Activated CD8-positive, alpha-beta T cell treated with anti-CD3 and anti-CD28 coated beads for 36 hours (primary cell): ENCODE measurements at places on chromosomes 5 and 9.
A peak's percentile ranks its signal among the peaks of the same experiment; 100 is the strongest.

GRCh38 chr9:80501635-80502034 is 929.9 kb downstream of the TLE4 start:
- no peak for DNase-seq

GRCh38 chr5:10634050-10634449 is 70.2 kb downstream of the ANKRD33B start:
- no peak for DNase-seq

DNA sequence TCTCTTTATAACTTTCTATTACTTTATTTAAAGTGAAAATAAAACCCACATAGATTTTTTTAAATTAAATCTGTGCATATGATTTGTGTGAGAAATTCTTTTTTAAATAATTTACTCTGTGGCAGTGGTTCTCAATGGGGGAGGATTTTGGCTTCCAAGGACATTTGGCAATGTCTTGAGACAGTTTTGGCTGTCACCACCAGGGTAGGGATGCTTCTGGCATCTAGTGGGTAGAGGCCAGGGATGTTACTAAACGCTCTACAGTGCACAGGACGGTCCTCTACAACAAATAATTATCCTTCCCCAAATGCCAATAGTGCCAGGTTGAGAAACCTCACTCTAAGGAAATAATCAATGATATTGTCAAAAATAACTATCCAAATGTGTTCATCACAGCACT is 177.9 kb upstream of the CCNG1 start:
- no peak for DNase-seq

- DNase-seq, result no peak
Observed at GRCh38 chr9:107667231-107668070, 177.9 kb upstream of the KLF4 start.

GRCh38 chr5:71564895-71565294 is 22.2 kb upstream of the MCCC2 start:
- DNase-seq, result no peak

GRCh38 chr5:57486027-57486602 is 3.5 kb upstream of the ACTBL2 start:
- DNase-seq, result no peak

DNA sequence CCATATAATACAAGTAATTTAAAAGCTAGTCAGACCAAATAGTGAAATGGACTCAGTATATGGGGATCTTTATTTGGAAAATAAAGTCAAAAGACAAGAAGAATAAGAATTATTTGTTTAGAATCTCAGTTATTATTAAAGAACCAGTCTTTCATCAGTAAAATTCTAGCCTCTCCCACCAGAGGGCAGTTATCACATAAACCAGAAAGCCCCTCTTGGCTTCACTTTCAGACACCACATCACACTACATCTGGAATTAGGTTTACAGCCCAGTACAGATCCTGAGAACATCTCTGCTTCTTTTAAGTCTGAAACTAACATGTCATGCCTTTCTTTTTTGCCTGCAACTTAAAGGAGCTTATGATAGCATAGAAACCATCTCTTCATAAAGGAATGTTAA is 12.2 kb upstream of the HSPB3 start:
- no peak for DNase-seq

DNA sequence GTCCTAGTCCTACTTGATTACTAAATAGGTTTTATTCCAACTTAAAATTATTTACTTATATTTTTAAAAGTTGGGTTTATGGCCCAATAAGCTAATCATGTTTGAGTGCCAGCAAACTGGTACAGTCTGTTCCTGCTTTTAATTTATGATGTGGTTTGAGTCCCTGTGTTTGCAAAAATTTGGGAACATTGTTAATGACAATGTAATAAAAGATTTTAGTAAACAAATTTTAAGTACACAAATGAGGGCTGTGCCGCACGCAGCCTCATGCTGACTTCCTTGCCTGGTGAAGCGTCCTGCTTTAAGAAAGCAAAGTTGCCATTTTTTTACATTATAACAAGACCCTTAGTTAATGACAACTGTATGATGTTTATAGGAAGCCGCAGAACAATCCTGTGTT is 96.8 kb upstream of the MAP1B start:
- DNase-seq, result no peak

DNA sequence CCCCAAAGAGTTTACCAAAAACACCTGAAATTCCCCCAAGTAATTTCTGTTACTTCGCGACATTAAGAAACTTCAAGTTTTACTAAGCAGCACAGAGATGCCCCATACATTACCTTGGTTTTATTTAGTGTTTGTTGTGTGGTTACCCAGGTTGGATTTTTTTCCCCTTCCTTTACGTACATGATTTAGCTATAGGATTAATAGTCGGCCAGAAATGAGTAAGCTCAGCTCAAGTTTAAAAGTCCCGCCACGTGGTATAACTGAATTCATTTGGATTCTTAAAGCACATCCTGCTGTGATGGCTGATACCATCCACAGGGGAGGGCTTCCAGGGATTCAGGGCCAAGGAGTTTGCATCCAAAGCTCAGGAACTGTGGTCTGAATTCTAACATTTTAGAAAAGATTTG is 75.9 kb downstream of the DAP start:
- no peak for DNase-seq

GRCh38 chr9:121815546-121816448 is 164.4 kb downstream of the DAB2IP start:
- no peak for DNase-seq

DNA sequence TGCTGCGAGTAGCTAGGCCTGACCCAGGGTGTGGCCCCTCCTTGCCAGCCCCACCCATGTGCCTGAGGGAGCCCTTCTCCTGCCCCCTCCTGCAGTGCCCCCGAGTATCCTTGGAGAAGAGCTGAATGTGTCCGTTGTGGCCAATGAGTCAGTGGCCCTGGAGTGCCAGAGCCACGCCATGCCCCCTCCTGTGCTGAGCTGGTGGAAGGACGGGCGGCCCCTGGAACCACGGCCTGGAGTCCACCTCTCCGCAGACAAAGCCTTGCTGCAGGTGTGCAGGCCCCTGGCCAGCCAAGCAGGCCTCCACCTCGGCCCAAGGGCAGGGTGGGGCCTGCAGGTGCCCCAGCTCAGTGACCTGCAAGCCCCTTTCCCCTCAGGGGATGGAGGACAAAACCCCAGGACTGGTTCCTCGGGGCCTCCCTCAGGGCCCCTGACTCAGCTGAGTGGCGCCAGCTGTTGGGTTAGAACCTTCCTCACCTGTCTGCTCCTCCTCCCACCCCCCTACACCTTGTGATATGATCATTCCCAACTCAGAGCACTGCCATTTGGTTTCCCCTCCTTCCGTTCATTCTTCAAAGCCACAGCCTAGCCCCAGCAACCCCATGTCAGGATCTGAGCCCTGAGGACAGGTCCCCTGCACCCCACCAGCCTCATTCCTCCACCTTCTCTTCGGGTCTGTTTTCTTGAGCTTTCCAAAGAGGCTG is 80.0 kb upstream of the ASS1 start:
- no peak for DNase-seq

DNA sequence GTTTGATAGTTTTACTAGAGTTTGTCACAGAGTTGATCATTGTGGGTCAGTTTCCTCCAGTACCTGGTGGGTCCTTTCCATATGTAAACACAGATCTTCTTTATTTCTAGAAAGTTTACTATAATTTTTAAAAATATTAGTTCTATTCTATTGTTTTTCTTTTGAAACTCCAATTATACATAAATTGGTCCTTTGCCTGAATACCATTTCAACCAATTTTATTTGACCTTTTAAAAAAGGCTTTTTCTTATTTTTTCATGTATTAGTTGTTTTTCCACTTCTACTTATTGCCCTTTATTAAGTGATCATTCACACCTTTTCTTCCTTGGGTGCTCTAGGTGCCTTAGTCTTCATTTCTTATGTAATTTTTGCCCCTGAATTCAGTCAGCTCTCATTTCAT is 33.0 kb upstream of the MUSK start:
- DNase-seq, result no peak

DNA sequence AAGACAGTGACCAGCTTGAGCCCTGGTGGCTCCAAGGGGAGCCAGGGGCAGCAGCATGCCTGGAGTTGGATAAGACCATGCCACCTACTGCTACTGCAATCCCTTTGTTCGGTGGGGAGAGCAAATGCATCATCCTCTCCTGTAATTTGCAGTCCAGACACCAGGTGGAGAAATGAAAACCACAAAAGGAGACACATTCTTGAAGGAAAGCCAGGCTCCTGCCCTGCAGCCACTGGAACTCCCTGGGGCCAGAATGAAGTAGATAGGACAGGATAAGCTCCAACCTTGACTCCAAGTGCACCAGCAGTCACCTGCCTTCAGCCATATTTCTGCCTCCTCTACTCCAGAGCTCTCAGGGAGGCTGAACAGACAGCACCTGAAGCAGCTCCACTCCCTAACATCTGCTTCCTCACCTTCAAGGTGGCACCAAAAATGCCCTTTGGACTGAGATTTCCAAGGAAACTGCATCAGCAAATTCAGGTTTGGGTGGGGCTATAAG is 65.1 kb upstream of the IQGAP2 start:
- peak; percentile 46 for DNase-seq

DNA sequence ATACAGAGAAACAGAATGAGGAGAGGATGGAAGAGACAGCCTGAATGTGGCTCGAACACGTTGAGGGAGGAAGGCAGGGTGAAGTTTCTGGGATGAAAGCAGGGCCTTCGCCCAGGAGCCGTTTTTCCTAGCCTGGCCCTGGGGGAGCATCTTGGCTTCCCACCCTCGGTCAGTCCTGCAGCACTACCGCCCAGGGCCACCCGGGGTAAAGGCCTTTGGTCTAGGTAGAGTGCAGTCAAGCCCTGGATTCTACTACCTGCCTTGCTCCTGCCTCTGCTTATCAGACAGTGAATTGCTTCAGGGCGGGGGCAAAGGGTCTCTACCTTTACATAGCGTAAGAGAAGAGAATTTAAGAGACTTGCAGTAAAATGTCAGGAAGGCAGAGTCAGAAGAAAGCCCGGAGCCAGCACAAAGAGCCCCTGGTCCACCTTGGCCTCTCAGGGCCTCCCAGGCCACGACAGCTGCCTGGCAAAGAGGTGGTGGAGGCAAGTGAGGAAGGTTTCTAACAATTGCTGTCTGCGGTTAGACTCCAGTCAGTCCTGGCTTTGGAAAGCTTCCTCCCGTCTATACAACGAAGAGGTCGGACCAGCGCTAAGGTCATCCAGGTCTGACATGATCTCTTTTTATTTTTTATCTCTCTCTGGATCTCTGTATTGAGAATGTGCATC is 17.9 kb downstream of the COL15A1 start:
- no peak for DNase-seq

GRCh38 chr5:172102913-172103626 is 85.0 kb downstream of the STK10 start:
- DNase-seq, result peak; percentile 55

DNA sequence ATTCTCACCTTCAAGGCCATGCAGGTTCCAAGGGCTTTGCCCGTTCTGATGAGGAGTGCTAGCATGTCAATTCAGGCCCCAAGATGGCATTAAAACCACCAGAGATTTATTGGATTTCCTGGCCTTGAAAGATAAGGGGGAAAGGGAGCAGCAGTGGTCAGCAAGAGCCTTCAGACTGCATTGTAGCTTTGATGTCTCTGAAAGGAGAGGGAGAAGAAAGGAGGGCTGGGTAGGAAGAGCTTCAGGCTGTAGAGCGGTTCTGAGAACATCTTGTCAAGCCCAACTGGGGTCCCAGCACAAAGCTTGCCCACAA is 41.8 kb upstream of the FGF1 start:
- no peak for DNase-seq

GRCh38 chr9:21027295-21027694 is 4.1 kb downstream of the HACD4 start:
- DNase-seq, result no peak

DNA sequence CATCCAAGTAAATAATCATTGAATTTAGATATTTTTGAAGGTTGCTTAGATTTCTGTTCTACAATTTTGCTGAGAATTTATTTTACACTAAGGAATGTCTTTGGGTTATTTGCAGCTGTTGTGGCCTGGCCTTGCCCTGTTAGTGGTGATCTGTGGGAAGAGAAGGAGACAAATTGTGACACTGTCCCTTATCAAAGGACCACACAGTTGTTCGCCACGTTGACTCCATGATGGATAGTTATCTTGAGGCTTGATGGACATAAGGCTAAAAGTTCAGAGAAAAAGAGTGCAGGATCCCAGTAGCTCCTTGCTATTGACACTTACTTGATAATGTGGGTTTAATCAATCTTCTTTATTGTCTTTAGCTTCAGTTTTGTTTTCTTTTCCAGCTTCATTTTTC is 186.6 kb upstream of the MEF2C start:
- DNase-seq, result no peak
